ENCODE measurements at places on chromosomes 13 and 19.

- DNase-seq = no peak
Measured at GRCh38 chr19:9645472-9645871, 24.4 kb upstream of the ZNF561 start.

DNA sequence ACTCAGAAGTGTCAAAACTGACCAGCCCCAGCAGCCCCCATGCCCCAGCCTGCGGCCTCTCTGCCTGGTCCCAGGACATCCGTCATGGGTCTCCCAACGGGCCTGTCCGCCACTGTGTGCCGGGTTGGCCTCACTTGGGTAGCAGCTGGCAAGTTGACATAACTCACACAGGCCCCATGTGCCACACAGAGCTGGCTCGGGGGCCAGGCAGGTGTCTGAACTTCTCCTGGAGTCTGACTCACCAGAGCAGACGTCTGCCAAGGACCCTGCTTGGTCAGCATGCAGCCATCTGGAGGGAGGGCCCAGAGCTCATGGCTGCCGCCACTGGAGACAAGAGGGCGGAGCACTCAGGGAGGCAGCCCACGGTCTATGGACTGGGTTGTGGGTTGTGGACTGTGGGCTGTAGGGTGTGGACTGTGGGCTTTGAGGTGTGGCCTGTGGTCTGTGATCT is 32.0 kb upstream of the TMEM255B start:
- no peak for DNase-seq

DNA sequence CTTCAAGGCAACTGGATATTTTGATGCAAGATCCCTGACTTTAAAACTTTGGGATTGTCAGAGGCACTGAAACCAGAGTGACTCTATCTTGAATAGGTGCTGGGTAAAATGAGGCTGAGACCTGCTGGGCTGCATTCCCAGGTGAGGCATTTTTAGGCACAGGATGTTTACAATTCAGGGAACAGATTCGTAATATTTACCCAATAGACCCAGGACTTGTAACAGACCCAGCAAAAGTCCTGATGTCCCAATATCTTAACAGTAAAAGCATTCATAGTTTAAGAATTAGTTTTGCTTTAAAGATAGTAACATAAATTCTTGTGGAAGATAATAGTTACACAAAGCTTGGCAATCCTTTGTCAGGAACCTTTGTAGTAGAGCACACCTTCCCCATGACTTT is 166.2 kb downstream of the FGF14 start:
- DNase-seq = no peak

DNA sequence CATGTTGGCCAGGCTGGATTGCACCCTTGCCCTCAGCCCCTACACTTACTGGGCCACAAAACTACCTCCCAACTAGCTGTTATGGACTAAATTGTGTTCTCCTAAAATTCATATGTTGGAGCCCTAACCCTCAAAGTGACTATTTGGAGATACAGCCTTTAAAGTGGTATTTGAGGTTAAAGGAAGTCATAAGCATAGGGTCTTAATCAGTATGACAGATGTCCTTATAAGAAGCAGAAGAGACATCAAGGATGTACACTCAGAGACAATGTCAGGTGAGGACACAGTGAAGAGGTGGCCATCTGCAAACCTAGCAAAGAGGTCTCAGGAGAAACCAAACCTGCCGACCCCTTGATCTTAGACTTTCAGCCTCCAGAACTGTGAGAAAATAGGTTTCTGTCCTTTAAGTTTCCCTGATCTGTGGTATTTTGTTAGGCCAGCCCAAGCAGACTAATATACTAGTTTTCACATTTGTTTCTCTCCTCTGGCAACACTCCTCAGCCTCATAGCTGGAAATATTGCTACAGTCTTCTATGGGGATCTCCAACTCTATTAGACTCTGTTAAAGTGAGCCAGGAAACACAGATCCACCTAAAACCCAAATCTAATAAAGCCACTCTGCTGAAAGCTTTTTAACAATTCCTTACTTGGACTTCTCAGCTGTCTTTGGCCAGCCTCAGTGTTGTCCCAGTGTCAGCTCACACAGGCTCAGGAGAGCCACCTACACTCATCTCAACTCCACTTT is 256.5 kb downstream of the TBC1D4 start:
- DNase-seq = no peak

- no peak for DNase-seq
Measured at GRCh38 chr13:112756967-112757758, 67.3 kb downstream of the ATP11A start.

GRCh38 chr13:21684576-21684975 is 13.7 kb downstream of the FGF9 start:
- DNase-seq = no peak

DNA sequence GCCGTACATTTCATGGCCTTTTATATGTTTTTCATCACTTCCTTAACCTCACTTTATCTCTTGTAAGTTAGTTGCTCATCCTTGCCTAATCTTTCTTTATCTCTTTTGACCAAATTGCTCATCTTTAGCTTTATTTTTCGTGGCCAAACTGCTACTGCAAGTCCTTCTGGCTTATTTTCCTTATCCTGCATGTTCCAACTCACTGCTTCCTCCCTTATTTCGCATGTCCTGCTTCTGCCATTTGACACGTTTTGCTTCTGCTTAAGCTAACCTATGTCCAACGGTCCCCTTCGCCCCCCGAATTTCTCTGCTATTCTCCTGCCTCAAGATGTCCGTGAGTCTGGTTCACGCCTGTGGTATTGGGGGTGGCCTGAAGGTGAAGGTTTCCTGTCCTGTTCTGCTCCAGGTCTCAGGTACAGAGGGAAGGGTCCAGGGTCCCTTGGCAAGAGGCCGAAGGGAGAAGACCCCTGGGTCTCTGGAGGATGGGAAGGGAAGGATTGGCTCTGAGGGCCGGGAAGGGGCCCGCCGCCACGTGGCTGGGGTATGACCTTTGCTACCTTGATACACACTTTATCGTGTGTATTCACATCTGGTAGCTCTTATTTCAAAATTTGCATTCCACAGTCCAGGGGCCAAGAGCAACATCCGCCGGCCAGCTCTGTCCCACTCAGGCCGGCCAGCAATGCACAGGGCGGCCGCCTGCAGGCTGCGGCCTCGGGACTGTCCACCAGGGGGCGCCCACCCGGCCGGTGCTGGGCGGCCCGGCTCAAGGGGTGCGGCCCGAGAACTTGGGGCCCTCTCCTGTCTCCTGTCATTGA is 2.9 kb upstream of the C19orf85 start:
- DNase-seq = peak; percentile 77

DNA sequence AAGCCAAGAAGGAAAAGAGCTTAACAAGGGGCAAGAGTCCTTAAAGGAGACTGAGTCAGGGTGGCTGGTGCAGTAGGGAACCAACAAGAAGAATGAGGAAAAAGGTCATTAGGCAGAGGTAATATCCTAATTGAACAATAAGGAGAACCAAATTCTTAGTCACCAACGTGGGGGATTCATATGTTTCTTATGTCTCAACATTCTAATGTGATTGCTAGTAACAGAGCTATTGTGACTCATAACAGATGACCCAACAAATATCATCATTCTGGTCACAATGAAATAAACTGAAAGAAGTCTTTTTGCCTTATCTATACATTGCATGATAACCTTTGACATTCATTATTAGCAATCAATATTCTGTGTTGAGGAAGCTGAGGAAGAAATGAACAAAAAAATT is 101.6 kb downstream of the RAP2A start:
- DNase-seq = no peak

DNA sequence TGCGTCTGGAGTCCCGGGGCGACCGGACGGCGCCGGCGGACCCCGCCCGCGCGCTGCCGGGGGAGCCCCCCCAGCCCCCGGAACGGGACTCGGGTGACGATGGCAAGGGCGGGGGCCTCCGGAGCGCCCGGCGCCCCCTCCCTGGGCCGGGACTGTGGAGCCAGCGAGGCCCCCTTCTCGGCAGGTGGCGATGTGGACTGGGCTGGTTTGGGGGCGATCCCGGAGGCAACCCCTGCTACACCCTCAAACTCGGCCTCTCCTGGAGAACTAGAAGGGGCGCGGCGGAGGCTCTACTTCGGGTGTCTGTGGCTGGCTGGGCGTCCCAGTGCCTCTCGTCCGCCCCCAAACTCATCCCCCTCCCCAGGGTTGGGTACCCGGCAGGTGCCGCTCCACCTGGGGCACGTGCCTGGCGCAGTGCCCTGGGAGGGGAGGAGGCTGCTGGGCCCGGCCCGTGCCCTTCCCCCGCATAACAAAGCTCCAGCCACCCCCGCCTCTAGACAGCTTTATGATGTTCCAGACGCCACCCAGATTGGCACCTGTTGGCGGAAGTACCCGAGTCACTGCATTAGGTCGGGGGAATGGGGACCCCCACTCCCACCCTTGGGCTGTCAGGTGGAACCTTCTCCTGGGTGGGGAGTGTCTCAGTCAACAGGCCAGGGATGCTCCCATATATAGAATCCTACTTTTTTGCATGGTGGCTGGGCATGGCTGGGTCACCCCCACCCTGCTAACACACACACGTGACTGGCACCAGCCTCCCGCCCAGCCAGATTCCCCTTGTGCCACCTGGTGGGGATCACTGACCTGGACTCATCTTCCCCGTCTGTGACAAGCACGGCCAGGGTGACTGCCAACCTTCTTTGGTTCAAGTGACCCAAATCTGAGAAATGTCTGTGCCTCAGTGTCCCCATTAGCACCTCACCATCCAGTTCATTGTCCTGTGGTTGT is 722 bp downstream of the PKN1 start:
- peak; percentile 32 for DNase-seq

- DNase-seq = no peak
Measured at GRCh38 chr19:1396768-1397679, 4.3 kb downstream of the GAMT start.

DNA sequence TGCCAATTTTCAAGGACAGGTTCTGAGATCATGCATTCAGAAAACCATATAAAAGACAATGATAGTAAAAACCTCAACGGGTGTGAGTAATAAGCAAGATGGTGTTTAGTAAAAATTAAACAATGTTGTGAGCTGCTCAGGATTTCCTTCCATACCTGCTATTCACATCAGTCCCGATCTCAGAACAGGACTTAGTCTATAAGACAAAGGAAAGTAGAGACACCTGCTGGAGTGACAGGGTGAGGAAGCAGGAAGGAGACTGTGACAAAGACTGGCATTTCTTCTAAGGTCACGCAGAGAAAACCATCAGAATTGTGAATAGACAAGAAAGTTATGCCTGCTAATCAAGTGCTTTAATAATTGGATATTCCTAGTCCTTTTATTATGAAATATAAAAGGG is 648.0 kb downstream of the DACH1 start:
- DNase-seq = no peak

Data from T-helper 9 cell (primary cell).